ENCODE measurements at places on chromosomes 7 and 10.

DNA sequence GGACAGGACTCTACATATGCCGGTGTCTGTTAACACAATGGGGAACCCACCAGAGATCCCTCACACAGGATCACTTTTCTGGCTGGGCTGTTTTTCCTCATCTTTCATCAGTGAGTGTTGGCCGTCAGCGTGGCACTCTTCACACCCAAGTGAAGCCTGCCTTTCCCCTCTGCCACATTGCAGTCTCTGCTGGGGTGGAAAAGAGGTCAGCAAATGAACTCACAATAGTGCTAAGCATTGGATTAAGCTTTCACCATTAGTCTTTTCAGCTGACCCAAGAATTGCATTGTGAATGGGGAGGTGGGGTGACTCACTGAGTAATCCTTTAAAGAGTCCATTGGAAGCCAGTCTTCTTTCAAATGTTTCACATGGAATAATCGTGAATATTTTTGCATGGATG lies 143.0 kb downstream of the KIAA1217 start:
- DNase-seq: no peak

DNA sequence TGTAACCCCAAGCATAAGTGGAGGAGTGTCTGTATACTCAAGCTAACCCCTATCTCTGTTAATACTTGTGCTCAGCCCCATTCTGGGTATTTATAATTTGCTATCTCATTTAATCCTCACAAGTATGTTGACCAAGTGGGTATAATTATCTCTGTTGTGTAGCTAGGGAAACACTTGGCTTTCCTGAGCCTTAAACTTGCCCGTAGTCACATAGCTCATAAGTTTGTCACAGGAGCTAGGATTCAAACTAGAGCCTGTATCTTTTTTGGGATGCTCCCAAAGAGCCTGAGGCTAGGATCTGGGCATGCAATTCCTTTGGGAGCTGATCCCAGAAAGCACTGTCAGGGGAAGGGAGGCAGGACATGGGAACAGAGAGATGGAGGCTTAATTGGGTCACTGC lies 377.4 kb downstream of the GALNT17 start:
- no peak for DNase-seq

DNA sequence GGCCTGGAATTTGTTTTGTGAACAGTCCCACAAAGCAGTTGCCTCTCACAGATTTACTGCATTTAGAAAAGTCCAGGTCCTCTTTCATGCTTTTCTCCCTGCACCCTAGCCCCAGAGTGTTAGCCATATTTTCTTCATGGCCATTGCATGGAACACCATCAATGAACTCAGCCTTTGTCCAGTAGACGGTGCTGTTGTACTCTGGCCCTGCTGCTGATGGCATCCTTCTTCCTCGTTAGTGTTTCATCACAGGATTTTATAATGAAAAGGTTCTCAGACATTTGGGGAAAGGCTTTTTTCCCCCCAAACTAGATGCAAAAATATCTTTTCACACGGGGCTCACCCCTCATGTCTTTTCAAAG lies 93.0 kb upstream of the SLC25A13 start:
- no peak for DNase-seq

DNA sequence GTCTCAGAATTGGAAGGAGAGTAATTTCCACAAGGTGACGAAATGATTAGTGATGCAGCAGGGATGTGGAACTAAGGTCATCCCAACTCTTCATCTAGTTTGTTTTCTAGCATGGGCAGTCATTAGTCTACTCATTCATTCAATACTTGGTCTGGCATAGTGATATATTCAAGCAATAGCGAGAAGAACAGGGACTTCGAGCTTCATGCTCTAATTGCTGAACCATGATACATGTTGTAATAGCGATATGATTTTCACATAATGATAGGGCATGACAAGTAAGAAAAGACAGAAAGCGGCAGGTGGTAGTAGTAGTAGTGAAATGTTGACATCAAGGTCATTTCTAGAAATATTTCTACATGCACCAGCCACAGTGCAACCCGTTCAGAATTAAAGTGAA lies 652.1 kb downstream of the PHTF2 start:
- no peak for DNase-seq

DNA sequence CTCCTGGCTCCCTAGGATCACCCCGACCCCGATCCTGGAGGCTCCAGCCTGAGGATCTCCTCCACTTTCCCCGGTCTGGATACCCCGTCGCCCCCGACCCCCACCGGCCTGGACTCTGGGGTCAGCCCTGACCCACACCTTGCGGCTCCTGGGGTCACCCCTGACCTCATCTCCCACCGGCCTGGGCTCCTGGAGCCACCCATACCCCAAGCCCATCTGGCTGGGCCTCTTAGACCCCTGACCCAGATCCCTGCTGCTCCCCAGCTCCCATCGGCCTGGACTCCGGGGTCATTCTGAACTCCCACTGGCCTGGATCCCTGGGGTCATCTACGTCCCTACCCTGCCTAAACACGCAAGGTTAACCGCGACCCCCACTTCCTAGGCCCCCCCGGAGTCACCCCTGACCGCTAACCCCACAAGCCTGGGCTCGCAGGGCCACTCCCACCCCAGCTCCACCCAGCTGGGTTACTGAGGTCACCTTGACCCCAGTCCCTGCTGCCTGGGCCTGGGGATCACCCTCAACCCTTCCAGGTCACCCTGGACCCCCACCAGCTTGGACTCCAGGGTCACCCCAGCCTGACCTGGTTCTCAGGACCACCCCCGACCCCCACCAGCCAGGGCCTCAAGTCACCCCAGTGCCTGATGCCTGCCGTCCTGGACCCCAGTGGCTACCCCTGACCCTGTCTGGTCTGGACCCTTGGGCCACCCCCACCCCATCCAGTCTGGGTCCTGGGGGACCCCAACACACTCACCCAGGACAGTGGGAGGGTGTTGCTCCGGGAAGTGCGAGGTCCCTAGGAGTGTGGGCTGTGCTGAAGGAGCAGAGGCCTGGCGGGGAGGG lies 1.2 kb downstream of the FOXK1 start:
- DNase-seq: no peak

GRCh38 chr10:26911811-26912461 lies 51.2 kb upstream of the ABI1 start:
- DNase-seq: no peak

DNA sequence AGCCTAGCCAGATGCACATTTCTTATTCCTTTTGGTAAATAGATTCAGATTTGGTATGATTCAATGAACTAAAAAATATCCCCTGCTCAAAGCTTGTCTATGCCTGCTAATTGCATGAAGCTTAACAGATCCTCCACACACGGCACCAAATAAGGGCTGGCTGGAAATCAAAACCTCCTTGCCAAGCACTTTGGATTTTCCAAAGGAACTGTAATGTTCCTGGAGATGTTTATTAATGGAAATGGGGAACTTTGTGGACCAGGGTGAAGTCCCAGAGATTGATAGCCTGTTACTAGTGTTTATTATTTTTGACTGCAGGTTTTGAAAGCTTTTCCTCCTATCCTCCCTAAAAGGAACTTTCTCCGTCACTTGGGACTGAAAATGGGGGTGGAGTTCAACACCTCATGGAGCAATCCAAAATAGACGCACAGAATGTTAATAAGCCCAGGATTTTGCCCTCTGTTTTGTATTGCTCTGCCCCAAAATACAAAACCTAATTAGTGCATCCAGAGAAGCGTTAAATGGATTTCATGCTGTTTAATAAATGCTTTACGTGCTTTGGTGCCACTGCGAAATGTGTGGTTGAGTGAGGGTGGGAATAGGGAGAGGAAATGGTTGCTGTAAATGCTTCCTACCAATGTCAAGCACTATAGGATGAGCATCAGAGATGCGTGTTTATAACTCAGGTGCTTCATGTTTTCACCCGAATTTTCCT lies 1027.7 kb downstream of the LRMDA start:
- no peak for DNase-seq

- DNase-seq: no peak
Measured at GRCh38 chr7:35736725-35737124, 41.8 kb upstream of the HERPUD2 start.

DNA sequence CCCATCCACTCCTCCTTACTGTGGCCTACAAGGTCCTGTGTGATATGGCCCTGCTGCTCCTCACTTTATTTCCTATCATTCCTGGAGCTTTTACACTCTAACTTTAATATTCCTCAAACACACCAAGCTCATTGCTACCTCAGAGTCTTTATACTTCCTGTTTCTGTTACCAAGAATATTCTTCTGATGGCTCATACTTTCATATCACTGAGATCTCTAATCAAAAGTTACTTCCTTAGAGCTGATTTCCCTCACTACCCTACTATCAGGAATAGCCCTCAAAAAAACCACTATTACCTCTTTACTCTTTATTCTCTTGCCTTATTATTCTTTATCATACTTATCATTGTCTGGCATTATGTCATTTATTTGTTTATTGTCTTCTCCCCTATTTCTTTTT lies 5.8 kb upstream of the PPP3CB start:
- no peak for DNase-seq

DNA sequence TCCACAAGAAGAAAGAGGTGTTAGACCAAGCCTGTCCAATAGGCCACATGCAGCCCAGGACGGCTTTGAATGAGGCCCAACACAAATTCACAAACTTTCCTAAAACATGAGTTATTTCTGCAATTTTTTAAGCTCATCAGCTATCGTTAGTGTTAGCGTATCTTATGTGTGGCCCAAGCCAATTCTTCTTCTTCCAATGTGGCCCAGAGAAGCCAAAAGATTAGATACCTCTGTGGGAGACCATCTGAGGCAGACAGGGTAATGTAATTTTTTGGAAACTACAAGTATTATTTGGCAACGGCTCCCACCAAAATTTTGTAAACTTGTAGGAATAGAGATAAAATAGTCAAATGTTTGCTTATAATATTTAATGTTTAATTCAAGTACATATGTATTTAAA lies 153.8 kb downstream of the SRPK2 start:
- DNase-seq: no peak

DNA sequence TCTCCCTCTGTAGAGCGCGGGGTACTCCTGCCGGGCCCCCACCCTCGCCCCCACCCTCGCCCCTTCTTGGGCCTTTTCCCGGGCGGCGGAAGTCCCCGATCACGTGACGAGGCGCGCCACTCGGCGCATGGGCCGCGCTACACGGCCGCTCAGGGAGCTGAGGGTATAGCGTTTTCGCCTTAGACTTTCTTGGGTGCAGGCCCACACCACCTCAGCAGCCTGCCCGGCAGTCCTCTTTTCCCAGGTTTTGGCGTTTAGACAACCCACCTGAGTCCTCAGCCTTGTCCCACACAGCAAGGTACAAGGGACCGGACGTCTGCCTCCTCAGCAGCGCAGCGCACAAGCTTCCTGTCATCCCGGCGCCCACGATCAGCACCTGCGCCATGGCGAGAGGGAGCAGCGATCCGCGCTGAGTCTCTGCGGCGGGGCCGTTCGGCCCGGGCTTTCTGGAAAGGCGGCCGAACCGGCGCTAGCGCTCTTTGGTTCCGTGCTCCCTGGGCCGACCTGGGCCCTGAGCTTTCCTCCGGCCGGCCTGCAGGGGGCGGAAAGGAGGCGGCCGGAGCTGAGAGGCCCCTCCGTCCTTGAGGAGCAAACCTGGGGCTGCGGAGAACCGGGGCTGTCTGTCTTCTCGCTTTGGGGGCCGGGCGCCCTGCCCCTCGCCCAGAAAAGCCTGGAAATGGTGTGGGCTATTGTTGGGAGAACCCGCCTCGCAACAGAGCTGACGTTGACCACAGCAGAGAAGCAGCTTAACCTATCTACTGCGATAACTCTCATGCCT lies at the start of gene RNLS:
Gene RNLS (minus strand): TSS at position 513 of the 778 bp plus-strand sequence.
- DNase-seq: peak; percentile 32

GRCh38 chr10:44237364-44238049 lies 147.4 kb downstream of the CXCL12 start:
- no peak for DNase-seq

- no peak for DNase-seq
Measured at GRCh38 chr10:132847856-132848255, 61.9 kb upstream of the NKX6-2 start.

DNA sequence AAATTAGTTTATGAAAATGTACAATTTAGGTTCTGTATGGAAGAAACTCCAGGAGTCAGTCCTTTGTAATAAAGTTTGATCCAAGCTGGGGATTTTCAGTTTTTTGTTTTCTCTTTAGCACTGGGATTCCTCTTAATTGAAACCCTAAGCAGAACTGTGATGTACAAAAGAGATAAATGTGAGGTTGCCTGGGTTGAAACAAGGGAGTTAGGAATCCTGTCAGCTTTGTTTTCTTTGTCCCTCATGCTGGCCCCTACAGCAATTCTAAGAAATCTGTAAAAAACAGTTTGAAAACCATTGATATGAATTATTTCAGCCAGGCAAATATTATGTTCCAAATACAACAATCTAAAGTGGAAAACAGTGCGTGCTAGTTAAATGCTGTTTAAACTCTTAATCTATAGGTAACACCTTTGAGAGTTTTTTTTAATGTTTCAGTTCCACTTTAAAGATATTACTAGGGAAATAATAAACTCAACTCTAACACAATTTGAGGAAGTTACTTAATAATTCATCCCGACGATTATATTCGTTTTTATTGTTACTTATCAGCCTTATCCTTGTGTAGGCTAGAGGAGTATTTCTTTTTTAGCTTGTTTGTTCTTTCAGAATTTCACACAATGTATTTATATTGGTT lies 65.3 kb downstream of the SGCE start:
- no peak for DNase-seq

DNA sequence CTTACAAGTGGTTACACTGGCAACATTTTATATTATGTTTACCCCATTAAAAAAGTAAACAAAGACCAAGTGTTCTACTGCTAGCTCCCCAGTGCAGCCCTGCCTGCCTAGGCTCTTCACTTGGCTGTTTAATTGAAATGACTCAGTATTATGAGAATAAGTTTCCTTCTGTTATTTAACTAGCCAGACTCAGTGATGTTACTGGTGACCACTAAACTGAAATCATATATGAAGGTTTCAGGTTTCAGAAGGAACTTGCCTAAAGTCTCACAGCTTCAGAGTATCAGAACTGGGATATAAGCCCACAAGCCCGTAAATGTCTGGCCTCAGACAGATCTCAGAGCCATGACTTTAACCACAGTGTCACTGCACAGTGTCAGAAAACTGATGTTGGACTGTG lies 66.8 kb upstream of the EXOC4 start:
- DNase-seq: no peak

DNA sequence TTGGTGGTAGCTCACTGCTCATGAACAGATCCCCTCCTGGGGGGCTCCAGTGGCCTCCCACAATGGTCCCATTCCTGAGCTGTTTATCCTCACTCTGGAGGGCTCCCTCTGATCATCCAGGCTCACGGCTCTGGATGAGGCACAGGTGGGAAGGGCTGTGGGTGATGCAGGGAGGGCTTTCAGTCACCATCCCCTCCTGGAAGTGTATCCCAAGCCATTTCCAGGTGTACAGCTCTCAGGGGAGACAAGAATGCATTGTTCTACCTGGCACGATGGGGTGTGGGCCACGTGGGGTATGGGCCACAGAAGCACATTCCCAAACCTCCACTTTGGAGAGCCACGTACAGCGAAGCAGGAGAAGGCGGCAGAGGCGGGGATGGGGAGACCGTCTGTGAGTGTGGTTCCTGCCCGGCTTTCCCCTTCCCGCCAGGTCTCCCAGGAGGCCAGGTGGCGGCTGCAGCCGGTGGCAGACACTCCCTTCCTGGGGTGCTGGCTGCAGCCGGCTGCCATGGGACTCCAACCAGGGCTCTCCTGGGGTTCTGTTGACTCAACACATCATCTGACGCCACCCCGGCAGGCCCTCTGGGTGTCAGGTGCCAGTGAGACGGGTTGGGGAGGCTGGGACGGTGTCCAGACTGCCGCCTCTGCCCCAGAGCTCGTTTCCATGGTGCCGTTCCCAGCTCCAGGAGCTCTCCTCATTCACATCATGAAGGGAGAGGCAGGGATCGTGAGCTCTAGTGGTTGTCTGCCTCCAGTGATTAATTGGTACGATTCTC lies 169.7 kb upstream of the RHEB start:
- no peak for DNase-seq

- no peak for DNase-seq
Measured at GRCh38 chr10:15155978-15156656, 12.4 kb downstream of the NMT2 start.
